ENCODE measurements at places on chromosomes 1 and 21.

DNA sequence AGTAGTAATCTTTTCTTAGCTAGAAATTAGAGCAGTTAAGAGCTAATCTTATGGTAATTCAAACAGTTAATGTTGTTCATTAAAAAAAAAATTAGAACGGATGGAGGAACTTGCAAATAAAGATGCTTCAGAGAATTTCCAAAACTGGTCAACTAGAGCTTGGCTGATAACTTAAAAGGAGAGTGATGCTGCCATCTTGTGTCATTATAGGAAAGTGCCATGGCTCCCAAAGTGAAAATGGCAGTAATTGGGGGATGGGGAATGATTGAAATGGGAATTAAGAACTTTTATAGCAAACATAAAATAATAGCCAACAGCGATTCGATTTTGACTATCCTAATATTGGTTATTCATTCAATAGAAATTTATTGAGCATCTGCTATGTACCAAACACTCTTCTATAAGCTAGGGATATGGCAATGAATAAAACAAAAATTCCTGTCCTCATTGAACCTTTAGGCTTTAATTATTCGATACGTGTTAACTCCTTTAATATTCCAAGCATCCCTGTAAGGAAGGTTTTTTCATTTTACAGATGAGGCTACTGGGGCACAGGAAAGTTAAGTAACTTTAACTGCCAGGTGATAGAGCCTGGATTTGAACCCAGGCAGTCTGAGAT lies 5.7 kb upstream of the PLPP3 start:
- no peak for DNase-seq

DNA sequence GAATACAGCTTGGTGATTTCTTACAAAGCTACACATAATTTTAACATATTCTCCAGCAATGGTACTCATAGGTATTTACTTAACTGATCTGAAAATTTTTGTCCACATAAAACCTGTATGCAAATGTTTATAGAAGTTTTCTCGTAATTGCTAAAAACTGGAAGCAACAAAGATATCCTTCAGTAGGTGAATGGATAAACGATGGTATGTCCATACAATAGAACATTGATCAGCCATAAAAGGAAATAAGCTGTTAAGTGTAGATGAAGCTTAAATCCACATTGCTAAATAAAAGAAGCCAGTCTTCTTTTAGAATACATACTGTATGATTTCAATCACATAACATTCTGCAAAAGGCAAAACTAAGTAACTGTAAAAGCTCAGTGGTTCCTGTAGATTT lies 224.8 kb upstream of the DPYD start:
- DNase-seq, result no peak

DNA sequence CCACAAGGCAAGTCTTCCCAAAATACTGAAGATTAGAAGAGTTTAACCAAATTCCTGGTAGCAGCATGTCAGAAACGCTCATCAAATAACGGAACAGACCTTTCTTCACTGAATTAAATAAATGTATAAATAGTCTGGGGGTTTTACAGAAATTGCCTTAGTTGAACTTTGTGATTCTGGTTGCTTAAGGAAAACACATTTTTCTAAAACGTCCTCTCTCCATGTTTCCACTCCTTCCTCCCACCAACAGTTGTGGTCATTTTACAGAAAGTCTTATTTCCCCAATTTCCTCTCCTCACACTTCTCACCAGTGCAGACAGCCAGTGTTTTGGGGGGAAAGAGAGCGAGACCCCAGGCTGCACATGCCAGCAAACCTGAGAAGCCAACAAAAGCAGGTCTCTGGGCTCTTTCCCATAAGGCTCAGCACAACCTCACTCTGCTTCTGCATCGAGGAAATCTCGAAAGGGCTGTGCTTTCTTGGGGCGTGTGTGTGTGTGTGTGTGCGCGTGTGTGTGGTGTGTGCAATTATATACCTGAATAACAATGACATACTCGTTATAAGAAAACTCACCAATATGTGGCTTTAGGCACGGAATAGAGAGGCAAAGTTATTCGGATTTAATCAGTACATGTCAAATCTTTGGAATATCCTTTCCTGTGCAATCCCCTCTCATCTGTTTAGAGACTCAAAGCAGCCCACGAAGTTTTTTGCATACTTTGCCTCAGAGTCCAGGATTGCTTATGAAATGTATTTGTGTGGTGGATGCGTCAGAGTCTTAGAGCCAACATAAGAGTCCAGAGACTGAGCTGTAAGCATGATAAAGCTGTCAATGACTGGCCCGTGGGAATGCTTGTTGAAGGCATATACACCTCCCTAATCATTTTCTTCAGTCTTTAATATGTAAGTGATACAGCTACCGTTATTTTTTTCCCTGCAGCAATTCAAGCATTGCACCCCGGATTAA lies 2.0 kb downstream of the KCNJ15 start:
- no peak for DNase-seq

DNA sequence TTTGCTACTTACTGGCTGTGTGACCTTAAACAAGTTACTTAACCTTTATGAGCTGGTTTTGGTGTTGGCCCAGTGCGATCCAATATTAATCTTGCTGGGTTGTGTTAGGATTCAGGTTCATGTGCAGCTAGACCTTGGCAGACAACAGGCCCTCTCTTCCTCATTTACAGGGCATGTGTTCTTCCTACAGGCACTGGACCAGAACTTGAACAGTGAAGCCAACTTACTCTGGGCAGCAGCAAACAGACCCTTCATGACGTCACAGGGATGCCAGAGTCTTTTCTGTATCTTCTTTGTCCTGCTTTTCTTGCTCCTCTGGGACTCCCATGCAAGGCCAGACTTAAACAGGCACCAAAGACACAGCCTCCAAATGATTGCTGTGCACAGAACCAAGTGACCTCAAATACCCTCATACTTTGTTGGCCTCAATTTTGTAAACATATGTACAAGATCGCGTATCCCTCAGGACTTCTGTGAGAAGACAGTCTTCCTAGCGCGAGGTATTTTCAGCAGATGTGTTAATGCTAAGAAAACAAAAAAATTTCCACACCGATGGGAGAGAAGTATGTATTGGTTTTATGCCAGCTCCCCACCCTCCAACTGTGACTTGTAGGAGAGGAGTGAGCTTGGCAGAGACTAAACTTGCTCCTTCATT lies 73.7 kb downstream of the URB2 start:
- no peak for DNase-seq

- DNase-seq, result peak; percentile 9
Observed at GRCh38 chr1:174258148-174258550, 98.8 kb downstream of the RABGAP1L start.

DNA sequence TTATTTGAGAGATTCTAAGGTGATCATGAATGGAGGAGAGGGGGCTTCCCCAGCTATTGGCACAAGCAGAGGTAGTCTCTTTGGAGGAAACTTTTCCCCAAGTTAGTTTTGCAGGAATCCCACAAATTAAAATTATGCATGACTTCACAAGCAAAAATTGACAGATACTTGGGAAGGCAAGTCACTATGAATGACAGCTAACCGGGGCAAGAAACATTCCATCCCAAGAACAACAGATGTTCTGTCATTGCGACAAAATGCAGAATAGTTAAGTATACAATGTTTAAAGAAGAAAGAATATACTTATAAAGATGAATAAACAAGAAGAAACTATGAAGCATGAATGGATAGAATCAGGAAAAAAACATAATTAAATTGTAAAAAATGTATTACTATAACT lies 27.1 kb upstream of the SIM2 start:
- DNase-seq, result no peak

GRCh38 chr1:230231774-230232145 lies 164.7 kb downstream of the GALNT2 start:
- no peak for DNase-seq

DNA sequence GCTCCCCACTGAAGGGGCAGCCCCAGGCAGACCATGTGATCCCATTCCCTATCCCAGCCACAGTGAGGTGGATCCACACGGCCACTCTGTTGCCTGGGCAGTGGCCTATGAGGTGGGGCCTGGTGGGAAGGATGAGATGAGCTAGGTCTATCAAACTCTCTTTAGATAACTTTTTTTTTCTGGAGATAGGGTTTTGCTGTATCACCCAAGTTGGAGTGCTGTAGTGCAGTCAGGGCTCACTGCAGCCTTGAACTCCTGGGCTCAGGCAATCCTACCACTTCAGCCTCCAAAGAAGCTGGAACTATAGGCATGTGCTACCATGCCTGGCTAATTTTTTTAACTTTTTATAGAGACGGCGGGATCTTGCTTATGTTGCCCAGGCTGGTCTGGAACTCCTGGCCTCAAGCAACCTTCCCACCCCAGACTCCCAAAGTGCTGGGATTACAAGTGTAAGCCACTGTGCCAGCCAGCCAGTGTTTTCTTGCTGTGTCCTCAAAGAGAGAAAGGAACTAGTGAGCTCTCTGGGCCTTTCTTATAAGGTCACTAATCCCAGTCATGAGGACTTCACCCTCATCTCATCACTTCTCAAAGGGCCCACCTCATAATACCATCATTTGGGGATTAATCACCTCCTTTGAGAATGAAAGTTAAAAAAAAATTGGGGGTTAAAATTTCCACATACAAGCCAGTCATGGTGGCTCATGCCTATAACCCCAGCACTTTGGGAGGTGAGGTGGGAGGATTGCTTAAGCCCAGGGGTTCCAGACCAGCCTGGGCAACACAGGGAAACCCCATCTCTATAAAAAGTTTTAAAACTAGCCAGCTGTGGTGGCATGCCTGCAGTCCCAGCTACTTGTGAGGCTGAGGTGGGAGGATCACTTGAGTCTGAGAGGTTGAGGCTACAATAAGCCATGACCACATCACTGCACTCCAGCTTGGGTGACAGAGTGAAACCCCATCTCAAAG lies 36.6 kb downstream of the H3-3A start:
- no peak for DNase-seq

- DNase-seq, result no peak
Observed at GRCh38 chr1:14424325-14425002, 174.0 kb upstream of the KAZN start.

- no peak for DNase-seq
Observed at GRCh38 chr1:43270421-43271095, 775 bp downstream of the TMEM125 start.

DNA sequence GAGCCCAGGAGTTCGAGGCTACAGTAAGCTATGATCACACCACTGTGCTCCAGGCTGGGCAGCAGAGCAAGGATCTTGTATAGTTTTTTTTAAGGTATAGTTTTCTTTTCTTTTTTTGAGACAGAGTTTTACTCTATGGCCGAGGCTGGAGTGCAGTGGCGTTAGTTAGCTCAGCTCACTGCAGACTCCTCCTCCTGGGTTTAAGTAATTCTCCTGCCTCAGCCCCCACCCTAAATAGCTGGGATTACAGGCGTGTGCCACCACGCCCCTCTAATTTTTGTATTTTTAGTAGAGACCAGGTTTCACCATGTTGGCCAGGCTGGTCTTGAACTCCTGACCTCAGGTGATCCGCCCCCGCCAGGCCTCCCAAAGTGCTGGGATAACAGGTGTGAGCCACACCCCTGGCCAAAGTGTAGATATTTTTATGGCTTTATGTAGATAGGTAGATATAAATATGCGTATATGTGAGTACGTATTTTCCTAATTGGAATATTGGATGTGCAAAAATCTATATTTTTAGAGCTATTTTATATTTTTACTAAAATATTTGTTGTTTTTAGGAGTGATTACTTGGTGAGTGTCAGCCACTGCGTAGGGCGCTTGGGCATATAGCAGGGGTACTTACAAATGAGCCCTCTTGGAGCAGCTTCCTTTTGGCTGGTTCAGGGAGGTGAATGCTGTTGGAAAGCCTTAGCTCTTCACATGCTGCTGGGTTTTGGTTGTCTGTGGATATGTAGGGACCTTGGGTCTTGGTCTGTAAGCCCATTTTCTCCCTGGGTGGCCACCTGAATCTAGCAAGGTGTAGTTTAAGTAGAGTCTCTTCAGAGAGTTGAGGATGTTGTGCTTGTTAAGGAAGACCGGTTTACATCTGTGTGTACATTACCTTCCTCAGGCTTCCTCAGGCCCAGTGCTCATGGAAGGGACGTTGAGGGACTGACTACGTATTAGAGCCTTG lies 9.5 kb downstream of the KDM4A start:
- no peak for DNase-seq

GRCh38 chr1:3441410-3441847 lies 13.0 kb upstream of the ARHGEF16 start:
- no peak for DNase-seq

- no peak for DNase-seq
Observed at GRCh38 chr1:110161849-110162248, 11.6 kb downstream of the SLC6A17 start.

GRCh38 chr1:95879498-95880050 lies 645.6 kb downstream of the RWDD3 start:
- no peak for DNase-seq

DNA sequence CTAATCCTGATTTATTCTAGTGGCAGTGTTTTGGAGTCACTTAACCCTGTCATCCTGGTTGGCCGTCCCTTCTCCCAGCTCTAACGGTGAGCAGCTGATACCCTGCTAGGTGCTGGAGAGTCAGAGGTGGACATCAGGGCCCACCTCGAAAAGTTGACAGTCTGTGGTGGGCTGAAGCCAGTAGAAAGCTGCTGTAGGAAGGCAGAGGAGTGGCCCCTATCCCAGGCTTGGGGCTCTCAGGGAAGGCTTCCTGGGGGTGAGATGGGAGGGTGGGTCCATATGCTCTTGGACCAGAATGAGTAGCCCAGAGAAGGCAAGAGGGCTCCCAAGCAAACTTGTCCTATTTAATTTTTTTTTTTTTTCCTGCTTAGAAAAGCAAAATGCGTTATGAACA lies 475 bp upstream of the RPL5 start:
- DNase-seq, result no peak

DNA sequence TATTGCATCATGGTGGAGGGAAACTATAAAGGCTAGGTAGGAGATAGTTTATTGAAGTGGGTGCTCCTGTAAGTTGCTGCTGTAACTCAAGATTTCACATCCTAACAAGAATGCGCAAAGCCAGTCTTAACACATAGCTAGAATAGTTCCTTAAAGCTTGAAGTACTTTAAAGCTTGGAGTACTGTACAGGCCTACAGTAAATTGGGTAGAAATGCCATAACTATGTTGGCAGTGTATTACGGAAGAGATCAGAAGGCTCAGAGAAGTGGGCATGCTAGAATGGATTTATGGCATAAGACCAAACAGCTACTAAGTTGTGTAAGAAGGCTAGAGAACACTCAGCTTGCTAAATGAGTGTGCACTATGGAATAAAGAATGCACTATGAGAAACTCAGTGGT lies 44.5 kb downstream of the DMRTA2 start:
- DNase-seq, result no peak

- no peak for DNase-seq
Observed at GRCh38 chr1:177568622-177569021, 397.9 kb downstream of the BRINP2 start.

- DNase-seq, result no peak
Observed at GRCh38 chr1:37420456-37420855, 53.9 kb upstream of the ZC3H12A start.

DNA sequence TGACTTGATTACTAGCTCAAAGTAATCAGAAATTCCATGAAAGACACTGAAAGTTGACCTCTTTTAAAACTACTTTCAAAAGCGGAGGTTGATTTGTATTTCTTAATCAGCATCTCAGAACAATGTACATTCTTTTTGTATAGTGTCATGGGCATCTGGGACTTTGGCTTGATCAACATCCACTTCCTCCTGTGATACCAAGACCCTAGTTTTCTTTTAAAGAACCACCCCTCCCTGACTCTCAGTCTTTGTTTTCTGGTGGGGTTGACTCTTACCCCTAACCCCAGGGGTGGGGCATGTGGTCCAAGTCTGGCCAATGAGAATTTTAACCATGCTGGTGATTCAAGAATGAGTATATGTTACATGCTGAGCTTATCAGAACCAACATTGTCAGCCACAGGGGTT lies 21.7 kb upstream of the IRF2BP2 start:
- DNase-seq, result no peak

- DNase-seq, result no peak
Observed at GRCh38 chr1:35605071-35605866, 32.2 kb downstream of the TFAP2E start.

Measured in stimulated activated CD4-positive, alpha-beta T cell treated with anti-CD3 and anti-CD28 coated beads, Interleukin-1b, Interleukin-23, amount 100 ng/mL, for 1 hour (primary cell).